Effector CD4-positive, alpha-beta T cell (primary cell): ENCODE measurements at places on chromosomes 7 and 10.

- DNase-seq, result no peak
Measured at GRCh38 chr10:100600218-100600617, 64.5 kb downstream of the HIF1AN start.

DNA sequence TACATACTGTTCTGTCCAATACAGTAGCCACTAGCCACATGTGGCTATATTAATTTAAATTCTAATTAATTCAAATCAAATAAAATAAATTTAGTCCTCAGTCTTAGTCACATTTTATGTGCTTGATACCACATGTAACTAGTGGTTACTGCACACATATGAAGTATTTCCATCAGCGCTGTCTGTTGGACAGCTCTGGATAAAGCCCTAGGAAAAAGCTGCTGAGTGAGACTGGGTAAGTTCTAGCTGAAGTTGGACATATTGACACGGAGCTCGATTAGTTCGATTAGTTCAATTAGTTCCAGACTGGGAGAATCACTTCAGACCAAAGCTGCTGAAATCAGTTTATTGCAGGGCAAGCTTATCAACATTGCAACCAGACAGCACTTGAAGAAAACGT is 15.1 kb upstream of the LIPM start:
- no peak for DNase-seq

- DNase-seq, result peak; percentile 15
Measured at GRCh38 chr7:74606101-74606908, 51.2 kb upstream of the GTF2I start.

- DNase-seq, result no peak
Measured at GRCh38 chr10:61835069-61835945, 66.2 kb upstream of the ARID5B start.

DNA sequence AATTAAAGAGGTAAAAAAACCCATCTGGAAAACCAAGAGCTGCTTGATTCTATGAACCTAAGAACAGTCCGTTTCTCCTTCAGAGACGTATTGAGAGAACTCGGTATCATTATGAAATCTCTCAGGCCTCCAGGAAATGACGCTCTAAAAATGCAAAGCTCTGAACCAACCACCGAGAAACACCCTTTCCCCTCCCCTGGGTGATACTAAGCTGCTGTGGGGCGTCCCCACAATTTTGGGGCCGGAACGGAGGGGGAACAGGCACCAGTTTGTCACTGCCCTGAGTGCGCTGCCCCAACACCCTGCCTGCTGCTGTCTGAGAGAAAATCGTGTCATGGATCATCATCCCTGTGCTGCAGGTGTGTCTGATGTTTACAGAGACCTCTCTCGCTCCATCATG is 509.5 kb downstream of the DNAJB6 start:
- DNase-seq, result no peak

DNA sequence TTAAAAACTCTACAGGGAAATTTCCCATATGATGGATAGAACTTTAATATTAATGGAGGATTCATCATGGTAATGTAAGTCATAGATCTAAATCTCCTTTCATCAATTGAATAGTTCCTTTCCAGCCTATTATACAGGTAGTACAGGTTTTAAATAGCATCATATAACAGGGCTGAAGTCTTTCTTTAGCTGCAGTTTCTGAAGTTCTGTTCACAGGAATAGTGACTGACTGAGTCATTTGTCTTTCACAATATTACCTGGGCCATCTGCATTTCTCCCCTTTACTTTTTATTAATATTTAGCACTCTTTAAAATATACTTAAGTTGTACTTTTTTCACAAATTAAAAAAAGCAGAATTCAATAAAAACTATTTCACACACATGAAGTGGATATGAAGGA is 12.6 kb upstream of the NPVF start:
- no peak for DNase-seq

DNA sequence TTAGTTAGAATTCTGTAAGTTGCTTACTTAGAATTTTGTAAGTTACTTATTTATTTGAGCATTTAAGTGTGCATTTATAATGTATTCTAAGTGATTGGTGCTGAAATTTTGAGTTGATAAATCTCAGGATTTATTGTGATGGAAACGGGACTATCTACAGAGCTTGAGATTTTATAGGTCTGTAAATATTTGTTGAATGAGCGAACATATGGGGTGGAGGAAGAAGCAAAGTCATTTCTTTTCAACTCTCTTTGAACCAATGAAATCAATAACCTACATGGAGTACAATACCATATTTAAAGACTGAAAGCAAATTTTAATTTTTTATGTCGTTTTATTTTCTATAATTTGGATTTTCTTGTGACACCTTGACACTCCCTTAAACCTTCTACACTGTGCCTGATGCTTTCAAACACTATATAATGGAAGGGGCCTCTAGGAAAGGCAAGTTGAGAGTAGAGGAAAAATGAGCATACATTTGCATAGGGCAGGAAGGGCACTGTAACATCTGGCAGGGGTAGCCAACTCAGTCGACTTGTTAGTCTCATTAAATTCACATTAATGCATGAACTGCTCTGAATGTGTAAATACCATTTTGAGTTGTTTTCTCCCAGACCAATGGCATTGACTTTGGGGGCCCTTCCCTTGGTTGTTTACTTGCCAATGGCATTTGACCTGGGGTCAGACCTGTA is 204.2 kb downstream of the DYNC1I1 start:
- no peak for DNase-seq

- no peak for DNase-seq
Measured at GRCh38 chr10:119667562-119668328, 16.6 kb downstream of the BAG3 start.

GRCh38 chr7:122092964-122093797 is 50.9 kb downstream of the AASS start:
- DNase-seq, result peak; percentile 21

- no peak for DNase-seq
Measured at GRCh38 chr7:49885593-49886285, 112.3 kb downstream of the VWC2 start.

- no peak for DNase-seq
Measured at GRCh38 chr7:34069676-34070075, 164.3 kb downstream of the BMPER start.

GRCh38 chr10:62578301-62578700 is 204.1 kb downstream of the ZNF365 start:
- DNase-seq, result no peak

DNA sequence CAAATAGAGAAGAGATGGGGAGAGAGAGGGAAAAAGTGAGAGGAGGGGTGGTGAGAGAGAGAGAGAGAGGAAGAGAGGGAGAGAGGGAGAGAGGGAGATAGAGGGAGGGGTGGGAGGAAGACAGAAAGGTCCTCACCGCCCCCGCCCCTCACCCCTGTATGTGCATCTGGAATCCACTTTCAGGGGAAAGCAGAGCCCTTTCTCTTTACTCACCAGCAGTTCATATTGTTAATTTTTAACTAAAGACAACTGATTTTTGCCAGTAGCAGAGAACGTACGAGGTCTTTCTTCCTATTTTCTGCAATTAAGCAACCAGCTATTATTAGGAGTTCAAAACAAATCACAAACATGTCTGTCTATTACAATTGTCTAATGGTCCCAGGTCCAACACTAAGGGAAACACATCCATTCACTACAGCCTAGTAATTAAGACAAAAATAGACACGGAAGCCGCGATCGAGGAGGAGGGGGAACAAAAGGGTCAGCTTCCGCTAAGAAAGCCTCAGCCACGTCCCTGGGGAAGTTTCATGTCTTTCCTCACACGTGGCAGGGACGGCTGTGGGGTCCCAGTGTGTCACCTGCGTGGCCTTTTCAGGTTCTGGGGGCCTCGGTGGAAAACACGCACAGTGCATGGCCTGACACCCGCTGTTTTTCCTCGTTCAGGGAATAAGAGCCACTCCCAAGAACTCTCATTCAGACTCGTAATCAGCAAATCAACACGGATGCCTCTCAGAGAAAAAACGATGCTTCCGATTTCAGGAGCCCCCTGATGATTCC is 572.0 kb downstream of the PTPRN2 start:
- no peak for DNase-seq

GRCh38 chr10:100767422-100767775 is 22.0 kb downstream of the PAX2 start:
- no peak for DNase-seq

DNA sequence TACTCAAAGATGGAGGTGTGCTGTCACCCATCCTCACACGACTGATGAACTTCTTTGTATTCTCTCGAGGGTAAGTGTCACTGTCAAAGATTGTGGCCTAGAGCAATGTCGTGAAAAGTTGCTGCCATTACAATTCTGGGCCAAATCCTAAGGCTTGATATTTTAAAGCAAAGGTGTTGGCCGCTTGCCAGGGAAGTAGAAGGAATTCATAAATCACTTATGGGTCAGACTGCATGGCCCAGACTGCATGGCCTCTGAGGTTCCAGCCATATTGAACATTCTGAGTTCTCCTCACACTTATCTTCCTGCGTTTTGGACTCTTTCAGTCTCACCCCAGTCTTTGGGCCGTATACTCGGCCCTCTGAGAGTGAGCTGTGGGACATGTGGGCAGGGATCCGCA is 8.6 kb downstream of the MEST start:
- no peak for DNase-seq

DNA sequence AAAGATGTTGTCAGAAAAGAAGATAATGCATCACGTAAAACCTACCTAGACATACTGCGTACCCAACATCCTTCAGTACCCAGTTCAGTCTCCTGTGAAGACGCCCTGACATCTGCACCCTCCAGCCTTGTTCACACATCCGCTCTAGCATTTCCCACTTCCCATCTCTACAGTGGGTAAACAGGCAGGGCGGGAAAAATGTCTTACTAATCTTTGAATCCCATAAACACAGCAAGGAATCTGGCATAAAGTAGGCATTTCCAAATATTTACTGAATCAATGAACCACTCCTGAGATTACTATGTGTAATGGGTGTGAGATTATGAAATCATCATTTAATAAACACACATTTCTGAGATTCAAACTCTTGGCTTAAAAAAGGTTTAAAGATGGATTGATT is 132.8 kb downstream of the GLI3 start:
- no peak for DNase-seq

DNA sequence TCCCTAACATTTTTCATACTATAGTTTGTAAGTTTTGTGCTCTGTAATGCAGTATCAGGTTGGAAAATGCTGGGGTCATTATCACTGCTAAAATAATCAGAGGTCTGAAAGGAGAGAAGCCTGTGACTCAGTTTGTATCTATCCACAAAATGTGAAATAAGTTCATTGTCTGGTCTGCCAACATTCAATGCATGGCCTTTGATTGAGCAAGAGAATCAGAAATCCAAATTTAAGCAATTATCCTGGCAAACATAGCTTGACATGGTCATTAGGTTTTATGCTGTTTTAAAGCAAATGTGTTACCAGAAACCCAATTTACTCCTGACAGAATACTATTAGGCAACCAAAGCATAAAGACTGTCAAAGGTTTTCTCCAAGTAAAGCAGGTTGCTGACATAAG is 709.7 kb upstream of the SEMA3D start:
- DNase-seq, result no peak

- DNase-seq, result no peak
Measured at GRCh38 chr7:4747013-4747412, 28.4 kb upstream of the AP5Z1 start.

DNA sequence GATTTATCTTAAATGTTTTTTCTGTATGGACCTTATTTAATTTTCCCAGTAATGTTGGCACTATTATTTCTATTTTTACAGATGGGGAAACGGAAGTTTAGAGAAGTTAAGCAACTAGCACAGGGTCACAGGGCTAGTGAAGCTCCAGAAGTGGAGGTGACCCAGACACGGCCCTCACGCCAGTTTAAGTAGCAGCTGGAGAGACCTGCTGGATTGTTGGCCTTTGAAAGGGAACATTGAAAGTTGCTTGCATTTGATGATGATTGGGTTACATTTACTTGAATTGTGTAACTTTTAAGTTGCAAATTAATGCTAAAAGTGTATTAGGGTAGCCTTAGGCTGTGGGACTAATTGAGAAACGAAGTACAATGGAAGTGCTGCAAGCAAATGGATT is 25.6 kb downstream of the CDK14 start:
- DNase-seq, result no peak

DNA sequence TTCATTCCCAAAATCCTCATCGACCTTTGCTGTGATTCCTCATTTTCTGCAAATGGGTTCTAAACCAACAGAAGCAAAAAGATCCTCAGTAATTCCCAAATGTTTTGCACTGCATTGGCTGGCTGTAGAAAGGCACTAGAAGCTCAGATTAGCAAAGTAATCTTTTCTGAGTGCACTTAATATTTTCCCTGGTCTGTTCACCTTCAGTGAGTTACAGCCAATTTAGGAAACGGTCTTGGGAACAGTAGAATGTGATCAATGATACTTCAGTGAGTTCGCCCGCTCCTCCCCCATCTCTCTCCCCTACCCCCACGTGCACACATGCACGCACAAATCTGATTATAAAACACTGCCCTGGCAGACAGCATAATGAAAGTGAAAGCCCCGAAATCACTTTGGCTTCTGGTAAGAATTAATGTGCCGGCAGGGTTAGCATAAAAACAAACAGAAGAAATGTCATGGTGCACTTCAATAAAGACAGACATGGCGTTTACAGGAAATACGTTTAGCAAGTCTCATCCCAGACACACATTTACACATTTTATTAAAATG is 201.3 kb upstream of the CDCA7L start:
- DNase-seq, result no peak

- DNase-seq, result no peak
Measured at GRCh38 chr7:137715533-137715932, 131.2 kb downstream of the DGKI start.

DNA sequence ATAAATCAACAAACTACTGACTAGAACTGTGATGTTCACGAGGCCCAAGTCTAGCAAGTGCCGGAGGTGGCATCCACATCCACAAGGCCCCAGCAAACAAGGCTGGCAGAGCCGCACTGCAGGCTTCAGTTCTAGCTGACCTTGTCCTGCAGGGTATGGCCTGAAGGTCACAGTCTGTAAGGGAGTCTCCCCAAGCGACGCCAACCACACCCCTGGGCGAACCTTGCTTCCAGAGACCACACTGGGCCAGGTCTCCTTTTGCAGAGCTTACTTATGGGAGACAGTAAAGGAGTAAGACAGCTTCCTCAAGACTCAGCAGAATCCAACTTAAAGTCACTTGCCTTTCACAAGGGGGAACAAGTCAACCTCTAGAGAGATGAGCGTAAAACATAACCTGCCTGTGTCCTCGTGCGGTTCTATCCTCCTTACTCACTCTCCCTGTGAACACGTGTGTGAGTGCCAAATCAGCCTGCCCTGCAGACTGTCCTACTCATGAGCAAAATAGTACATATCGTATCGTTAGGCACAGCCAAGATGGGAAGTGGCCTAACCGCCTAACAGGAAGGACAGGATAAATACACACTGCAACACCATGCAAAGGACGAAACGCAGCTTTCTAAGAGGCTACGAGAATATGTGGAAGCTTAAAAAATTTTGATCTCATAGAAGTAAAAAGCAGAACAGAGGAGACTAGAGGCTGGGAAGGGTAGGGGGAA is 22.7 kb downstream of the FAM53B start:
- no peak for DNase-seq
